ENCODE measurements at places on chromosomes 3 and 15.

DNA sequence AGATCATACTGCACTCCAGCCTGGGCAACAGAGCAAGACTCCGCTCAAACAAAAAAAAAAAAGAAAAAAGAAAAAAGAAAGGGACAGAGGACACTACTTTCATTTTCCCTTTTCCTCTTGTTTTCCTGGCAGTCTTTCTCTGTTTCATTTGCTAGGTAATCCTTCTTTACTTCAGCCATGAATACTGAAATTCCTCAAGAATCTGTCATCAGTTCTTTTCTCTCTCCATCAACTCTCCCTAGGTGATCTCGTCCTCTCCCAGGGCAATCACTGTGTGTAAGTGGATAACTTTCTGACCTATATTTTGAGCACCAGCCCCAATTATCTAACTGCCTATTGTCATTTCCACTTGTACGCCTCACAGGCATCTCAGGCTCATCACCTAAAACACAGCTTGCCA is 51.5 kb downstream of the TTC23 start:
- no peak for DNase-seq

DNA sequence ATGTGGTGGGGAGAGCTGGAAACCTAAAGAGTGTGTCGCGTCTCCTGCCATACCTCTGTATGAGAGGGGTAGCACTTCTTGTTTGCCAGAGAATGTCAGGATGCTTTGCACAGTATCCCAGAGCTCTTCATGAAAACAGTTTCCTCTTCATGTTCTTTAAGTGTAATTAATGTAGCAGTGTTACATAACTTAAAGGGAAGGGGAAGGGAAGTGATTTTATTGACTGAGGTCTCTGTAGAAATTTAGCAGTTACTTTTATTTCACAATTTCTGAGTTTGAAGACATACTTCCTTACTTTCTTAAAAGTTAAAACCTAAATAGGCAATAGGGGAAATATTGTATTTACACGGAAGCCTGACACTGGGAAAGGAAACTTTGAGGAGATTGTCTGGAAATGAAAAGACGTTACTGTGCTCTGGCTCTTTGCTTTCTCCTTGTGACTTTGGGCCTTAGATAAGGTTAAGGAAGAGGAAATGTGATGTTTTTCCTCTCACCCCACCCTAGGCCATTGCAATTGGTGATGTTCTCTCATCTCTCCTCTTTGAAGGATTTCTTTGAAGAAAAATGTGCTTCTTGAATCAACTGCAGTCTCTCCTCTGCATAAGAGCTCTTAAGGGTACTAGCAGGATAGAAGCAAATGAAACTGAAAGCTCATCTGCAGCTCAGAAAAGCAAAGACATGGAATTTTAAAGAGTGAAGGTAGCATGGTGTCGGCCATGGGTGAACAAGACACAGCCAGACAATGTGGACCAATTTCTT is 6.0 kb downstream of the NXPE3 start:
- no peak for DNase-seq

DNA sequence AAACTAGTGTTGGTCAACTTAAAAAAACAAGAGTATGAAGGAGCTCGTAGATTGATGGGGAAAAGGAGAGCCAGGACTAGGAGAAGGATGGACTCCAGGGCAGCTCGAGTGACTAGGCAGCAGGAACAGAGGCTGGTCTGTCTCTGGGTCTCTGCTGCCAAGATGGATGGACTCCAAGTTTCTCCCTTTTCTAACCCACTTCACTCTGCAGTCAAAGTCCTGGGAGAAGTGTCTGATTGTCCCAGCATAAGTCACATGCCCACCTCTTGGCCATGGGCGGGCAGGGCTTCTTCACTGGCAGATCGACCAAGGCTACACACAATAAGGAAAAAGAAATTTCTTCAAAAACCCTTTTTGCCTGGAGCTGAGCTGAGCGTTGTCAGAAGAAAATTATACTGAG is 9.2 kb upstream of the EPB42 start:
- DNase-seq: no peak

DNA sequence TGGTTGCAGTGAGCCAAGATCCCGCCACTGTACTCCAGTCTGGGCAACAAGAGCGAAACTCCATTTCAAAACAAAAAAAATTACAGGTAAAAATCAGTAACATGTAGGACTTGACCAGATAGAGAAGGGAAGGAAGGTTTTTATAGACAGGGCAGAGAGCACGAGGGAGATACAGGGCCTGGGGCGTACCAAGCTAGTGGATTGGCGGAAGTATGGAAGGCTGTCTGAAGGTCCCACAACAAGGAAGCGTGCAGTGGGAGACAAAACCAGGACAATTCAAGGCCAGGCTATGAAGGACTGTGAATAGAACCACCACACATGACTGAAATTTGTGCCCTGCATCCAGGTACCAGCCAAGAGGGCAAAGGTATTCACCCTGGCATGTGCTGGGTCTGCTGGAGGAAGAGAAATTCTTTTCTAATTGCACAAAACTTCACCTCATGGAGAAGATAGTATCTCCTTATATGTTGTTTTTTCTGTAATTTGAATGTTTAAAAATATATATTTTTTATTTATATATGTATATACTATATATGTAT is 33.0 kb upstream of the BCL2A1 start:
- DNase-seq: no peak

GRCh38 chr3:98787181-98787580 is 24.0 kb downstream of the ST3GAL6 start:
- DNase-seq: no peak
